ENCODE measurements at places on chromosomes 7 and 10.

GRCh38 chr7:98870807-98871491, 1.1 kb upstream of the TMEM130 start:
- DNase-seq, result no peak

DNA sequence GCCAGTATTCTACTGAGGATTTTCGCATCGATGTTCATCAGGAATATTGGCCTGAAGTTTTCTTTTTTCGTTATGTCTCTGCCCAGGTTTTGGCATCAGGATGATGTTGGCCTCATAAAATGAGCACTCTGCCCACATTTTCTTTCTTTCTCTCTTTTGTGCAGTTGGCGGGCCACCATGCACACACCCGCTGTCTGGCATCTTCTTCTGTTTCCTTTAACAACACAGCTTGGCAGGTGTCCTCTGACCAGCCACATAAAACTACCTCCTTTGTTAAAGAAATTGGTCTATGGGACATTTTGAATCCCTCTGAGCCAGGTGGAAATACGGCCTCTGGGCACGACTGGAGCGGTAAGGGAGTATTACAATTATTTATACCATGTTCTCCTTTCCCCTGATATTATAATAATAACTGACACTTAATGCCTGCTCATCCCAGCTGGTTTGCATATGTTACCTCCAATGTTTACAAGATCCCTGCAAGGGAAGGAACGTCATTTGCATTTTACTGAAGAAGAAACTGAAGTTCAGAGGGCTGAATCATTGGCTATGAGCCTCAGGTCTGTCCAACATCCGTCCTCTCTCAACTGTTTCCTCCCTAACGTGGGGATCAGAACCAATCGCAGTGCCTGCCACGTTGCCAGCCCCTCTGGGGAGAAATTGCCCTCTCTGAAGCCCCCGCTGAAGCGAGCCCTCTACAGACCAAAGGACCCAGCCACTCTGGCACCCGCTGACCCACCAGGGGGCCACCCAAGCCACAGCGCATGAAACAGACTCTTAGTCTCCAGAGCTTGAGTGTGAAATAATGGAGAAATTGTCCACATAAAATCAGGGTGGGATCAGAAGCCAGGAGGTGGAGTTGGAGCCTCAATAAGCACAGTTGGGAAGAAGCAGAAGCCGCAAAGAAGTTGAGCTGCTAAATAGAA, 125.0 kb upstream of the FOXK1 start:
- no peak for DNase-seq

DNA sequence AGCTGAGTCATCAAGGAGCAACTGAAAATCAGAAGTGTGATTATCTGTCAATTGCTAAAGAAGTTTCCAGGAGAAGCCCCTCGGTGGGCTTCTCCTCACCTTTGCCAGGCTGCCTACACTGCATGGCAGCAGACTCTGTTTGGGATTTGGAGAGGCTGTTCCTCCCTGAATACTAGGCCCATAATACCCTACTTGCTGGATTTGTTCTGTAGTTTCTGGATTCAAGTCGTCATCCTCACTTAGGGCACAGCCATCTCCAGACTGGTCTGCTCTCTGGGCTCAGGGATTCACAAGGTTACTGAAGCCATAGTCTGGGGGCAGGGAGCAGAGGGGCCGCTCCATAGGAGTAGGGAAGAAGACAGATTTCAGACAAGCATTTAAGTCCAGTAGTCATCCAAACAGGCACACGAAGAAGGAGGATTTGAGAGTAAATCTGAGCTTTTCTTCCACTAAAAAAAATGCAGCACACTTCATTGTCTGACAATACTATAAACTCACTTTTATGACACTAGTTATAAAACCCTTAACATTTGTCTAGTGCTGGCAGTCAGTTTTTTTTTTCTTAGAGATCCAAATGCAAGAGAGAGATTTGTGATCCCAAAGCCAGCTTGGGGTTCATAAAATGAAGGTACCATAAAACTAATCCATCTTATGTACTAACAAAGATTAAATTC, 723.3 kb downstream of the GRID1 start:
- no peak for DNase-seq

DNA sequence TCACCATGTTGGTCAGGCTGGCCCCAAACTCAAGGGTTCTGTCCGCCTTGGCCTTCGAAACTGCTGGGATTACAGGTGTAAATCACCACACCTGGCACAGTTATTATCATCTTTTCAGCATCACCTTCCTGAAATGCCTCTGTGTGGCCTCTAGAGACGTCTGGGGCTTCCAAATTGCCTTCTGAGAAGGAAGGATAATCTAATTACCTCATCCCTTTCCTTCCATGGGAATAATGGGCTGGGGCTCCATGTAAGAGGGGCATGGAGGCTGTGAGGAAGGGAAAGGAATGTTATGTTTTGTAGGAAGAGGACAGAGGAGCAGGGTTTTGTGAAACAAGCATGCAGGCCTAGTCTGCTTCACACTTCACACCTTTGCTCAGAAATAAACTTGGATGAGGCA, 22.2 kb upstream of the PODXL start:
- DNase-seq, result no peak

DNA sequence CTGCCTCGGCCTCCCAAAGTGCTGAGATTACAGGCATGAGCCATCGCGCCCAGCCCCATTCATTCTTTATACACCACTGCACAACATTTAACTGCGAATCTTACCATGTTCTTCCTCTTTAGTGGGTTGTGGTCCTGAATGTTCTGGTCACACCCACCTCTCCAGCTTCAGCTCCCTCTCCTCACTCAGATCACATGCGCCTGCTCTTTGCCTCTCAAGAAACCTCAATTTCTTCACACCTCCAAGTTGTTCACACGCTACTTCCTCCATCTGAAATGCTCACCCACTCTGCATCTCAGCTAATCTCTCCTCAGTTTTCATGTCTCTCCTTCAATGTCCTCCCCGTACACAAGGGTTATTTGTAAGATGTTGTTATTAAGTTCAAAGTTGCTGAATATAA, 2.4 kb upstream of the PRR15 start:
- no peak for DNase-seq

DNA sequence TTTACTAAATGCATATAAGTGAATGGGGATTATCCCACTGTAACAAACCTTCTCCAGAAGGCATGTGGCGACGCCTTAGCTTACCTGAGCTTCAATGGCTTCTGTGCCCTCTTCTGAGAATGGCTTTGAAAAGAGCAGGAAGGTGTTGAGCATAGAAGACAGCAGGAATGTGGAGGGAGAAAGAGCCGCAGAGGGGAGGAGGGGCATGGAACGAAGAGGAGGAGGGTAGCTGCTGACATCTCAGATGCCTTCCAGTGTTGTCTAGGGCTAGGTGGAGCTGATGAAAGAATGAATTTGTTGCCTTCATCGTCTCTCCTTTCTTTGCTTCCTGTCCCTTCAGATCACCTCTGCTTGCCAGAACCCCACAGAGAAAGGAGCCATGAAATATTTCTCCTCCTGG, 86.2 kb downstream of the ITIH5 start:
- no peak for DNase-seq

DNA sequence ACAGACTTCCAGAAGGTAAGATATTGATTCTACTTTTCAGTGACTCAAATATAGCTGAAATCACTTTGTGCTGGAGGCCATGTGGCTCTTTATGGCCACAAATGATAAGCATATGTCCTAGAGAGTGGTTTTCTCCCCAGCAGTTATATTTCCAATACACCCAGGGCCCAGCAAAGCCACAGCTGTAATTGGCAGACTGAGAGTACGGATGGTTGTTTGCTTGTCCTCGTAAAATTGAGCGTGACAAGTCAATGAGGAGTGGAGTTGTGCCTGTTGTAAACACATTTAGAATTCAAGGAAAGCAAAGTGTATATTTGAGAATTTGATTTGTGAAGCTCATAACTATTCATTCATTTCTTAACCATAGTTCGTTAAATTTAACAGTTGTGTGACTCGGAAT, 201.8 kb downstream of the LHFPL3 start:
- no peak for DNase-seq

- DNase-seq, result no peak
Observed at GRCh38 chr10:59337201-59337652, 25.1 kb downstream of the FAM13C start.

GRCh38 chr10:91634898-91635297, 2.0 kb upstream of the PPP1R3C start:
- DNase-seq, result no peak

DNA sequence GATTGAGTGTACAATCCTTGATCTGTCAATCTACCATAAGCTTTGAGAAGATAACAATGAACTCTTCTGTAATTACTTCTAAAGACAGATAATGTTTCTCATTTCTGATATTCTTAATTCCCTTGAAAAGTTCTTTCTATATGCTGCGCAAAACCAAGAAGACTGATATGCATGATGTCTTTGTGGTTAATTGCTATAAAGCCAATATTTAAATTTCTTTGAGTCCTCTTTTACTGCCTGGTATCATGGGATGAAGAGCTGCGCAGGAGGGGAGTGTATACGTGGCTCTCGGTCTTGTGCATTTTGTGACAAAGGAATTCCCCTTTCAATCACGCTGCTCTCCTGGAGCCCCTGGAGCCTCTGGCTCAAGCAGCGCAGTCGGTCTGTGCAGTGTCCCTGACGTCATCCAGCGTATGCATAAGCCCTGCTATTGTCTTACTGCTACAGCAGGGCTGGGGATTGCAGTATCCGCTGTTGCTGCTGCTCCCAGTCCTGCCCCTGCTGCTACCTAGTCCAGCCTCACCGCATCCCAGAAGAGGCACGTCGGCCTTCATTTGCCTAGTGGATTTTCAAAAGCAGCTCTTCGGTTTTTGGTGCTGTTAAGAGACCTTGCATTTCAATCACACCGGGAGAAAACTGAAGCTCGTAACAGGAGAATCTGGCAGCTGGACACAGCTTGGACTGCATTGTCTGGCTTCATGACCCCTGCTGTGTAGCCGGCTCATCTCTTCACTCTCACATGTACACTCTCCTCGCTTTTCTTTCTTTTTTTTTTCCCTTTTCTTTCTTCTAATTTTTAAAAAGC, 66.7 kb downstream of the ST7 start:
- no peak for DNase-seq

DNA sequence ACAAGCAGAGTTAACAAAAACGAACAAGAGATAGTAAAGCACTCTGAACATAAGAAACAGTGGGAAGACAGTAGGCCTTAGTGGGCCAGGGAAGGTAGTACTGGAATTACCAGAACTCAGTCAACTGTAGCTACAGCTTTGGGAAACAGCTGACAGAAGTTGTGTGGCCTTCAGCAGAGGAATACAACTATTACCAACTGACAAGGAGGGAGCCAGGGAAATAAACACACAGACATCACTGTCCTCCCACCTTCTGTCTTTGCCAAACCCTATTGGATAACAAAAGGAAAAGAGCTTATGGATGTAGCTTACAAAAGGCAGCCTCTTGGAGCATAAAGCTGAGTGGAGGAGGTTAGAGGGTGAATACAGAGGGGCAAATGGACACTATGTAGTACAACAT, 15.4 kb downstream of the MICU1 start:
- DNase-seq, result no peak

DNA sequence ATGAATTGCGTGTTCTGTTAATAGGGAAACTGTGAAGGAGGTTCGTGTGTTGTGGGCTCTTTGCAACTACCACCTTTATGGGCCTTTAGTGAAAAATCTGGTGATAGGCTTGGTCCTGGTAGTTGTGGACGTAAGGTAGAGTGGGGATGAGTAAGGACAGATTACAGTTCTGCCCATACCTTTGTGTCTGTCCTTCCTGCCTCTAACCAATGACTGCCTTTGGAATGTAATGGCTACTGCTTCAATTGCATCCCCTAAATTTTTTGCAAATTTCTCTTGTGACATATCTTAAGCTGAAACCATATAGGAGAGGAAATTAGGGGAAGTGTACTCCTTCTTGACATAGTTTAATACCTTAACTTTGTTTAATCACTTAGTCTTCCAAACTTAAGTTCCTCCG, 82.3 kb downstream of the ADK start:
- DNase-seq, result no peak

- DNase-seq, result no peak
Observed at GRCh38 chr7:40582539-40582938, 447.7 kb downstream of the SUGCT start.

- no peak for DNase-seq
Observed at GRCh38 chr10:62017491-62017870, 116.0 kb downstream of the ARID5B start.

GRCh38 chr7:113087071-113087998, 708 bp upstream of the GPR85 start:
- DNase-seq, result no peak

- DNase-seq, result no peak
Observed at GRCh38 chr7:53656881-53657280, 621.4 kb downstream of the POM121L12 start.

- DNase-seq, result no peak
Observed at GRCh38 chr10:120989279-120989678, 138.1 kb downstream of the WDR11 start.

GRCh38 chr7:131629217-131629882, 72.9 kb upstream of the PODXL start:
- no peak for DNase-seq

- DNase-seq, result no peak
Observed at GRCh38 chr7:96212474-96212873, 109.4 kb downstream of the SLC25A13 start.

- DNase-seq, result no peak
Observed at GRCh38 chr7:129401228-129401966, 32.8 kb upstream of the STRIP2 start.

DNA sequence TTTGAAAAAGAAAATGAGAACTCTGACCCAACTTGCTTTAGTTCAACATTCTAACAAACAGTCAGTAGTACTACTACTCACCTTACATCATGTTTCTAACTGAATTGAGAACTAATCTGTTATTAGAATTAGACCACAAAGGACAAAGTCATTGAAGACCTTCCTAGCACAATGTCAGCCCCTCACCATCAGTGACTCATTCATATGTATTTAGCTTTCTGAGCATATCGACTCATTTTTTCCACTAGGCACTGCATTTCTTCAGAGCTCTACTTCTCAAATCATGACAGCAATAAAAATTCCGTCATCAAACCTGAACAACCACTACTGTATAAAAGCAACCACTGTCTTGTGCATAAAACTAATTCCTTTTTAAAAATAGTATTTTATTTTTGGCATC, 4.4 kb upstream of the LRRN3 start:
- DNase-seq, result no peak

- DNase-seq, result no peak
Observed at GRCh38 chr10:88113232-88113631, 249.8 kb downstream of the PTEN start.

DNA sequence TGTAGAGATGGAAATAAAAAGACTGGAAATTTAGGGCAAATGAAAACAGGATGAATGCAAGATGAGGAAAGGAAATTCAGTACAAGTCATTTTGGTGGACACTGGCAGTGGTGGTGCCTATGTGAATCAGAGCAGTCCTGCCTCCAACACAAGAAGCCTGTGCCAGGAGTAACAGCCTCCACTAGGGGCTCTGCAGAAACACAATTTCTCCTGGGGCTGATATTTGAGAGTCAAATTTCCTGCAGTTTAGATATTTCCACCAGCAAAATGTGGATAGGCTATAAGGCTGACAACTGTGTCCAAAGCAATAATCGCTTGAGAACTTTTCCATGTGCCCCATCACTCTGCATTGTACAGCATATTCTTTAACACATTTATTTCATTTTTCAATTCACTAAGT, 4.7 kb upstream of the PLXDC2 start:
- no peak for DNase-seq

GRCh38 chr10:47421057-47421952, 37.2 kb upstream of the ZNF488 start:
- no peak for DNase-seq
